HS-27A (cell line): ENCODE measurements at places on chromosomes 1 and 21.

DNA sequence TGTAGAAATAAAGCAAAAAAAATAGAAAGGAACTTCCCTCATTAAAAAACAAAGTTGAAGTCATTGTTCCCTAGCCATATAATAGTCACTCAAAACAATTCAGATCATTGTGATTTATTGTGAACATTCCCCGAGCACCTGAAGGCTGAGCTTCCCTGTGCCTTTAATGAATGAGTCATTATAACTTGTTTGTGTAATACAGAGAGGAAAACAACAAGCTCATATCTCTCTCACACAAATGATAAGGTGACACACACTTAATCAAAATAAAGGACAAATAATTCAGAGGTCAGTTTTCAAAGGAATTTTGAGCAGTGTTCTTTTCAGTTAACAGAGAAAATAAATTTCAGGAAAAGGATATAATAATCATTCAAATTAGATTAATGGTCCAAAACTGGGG is 326.2 kb downstream of the DUSP10 start:
- DNase-seq: no peak

DNA sequence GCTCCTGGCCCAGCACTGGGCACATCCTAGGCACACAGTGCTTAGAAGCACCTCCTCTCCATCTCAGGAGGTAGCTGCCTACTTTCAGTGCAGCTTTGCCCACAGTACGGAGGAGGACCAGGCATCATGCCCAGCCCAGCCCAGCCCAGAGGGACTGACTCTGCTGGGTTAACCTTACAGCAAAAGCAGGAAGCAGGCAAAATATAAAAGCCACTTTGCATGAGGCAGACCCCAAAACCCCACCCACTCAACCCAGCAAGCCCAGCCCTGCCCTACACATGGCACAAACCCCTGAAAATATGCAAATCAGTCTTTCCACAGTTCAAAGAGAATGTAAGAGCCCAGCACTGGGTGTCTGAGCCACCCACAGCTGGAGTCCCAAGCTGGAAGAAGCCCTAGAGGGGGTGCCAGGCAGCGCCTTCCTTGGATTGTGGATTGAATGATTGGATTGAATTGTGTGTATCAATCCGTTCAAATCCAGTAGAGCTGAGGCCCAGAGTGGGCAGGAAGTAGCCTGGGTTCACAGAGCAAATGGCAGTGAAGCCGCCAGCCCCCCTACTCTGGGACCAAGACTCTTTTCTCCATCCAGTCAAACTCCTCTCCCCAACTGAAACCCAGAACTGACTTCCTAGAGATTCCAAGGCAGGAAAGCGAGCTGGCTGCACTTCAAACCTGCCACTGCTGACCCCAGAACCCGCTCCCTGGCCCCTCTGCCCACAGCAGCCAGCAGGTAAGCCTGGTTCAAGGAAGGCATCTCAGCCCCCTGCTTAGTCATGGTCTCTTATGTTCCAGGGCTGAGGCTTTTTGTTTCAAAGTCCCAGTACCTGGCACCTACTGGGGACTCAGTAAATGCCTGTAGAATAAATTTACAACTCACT is 117.7 kb downstream of the LACTBL1 start:
- no peak for DNase-seq

GRCh38 chr1:39922251-39922688 is 20.6 kb upstream of the MYCL start:
- DNase-seq: no peak

DNA sequence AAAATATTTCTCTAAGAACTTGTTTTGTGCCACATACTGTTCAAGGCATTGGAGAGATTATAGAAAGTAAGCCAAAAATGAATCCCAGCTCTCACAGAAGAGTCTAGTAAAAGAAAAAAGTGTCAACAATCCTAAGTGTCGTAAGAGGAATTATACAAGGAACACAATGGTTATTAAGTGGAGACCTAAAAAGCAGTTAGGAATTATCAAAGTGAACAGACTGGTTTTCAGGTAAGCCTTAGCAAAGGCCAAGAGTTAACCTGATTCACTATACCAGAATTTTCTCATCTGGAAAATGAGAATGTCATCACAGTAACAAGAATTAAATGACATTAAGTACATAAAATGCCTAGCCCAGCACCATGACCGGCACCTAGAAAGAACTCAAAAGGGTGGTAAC is 15.6 kb downstream of the SERBP1 start:
- no peak for DNase-seq

- no peak for DNase-seq
Observed at GRCh38 chr1:188155261-188155660, 1326.5 kb downstream of the PLA2G4A start.

GRCh38 chr1:64090436-64090835 is 113.0 kb upstream of the UBE2U start:
- DNase-seq: no peak

- DNase-seq: no peak
Observed at GRCh38 chr1:22473952-22474351, 22.3 kb downstream of the ZBTB40 start.
